ENCODE measurements at places on chromosomes 7 and 10. TPM values are rescaled to one million over a fixed set of nuclear protein-coding genes. Genes with fewer than 3 reads are reported as not detected.

DNA sequence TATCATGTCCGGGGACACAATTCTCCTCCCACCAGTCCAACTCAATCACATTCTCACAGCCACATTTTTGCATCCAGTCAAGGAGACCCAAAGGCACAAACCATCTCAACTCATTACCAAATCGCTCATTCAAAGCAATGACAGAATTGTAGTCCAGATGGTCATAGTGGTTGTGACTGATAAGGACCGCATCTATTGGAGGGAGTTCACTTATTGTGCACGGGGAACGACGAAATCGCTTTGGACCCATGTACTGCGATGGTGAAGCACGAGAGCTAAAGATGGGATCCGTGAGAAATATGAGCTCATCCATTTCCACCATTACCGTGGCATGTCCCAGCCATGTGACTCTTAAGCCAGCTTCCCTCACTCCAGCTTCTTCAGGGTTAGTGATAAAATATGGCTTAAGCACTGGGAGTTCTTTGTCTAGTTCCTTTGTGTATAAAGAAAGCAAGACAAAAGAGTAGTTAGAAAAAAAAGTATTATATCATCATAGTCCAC lies 29.1 kb downstream of the NAPEPLD start:
- no peak for DNase-seq

GRCh38 chr7:143487061-143487460 lies 9.4 kb downstream of the TAS2R41 start:
- no peak for DNase-seq

DNA sequence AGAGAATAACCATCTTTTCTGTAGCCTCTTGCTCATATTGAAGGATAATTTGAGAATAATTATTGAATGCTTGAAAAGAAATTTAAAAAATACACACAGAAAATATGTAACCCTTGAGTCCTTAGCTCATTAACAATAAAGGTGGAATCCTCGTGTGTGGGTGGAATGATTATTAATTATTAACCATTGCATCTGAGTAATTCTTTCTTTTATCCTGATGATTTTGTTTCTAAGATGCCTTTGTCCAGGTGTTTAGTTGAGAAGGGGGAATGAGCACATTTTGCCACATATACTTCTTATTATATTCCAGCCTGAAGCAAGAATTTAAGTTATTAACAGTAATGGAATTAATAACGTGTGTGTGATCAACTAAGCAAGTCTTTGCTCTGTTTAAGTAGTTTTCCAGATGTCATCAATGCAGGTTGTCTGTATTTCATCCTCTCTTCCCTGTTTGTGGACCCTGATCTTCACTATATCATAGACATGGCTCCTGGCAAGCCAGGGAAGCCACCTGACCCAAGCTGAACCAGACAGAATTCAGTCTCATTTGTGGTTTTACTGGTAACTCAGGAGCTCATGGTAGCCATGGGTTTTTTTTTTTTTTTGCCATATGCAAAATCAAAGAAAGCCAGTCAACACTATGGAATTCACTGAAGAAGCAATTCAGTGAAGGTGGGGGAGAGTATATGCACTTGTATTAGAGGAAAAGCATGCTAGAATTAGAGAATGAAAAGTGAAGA lies 144.3 kb downstream of the KIF20B start:
- DNase-seq: no peak

DNA sequence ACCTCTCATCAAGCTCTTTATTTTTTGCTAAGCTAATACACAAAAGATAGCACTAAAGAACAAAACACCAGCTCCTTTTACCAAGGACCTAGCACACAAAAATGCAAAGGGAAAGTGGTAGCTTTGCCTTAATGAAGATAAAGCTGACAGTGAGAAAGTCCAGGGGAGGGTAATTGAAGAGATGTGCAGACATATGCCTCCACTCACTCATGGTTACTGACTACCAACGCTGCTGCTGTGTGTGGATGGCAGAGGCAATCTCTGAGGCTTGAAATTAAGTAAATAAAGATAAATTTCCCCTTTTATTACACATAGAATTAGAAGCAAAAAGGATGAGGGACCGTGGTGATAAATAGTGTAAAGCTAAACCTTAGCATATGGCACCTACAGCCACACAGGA lies 87.0 kb downstream of the HGF start:
- no peak for DNase-seq

GRCh38 chr7:40597517-40597916 lies 462.7 kb downstream of the SUGCT start:
- no peak for DNase-seq

DNA sequence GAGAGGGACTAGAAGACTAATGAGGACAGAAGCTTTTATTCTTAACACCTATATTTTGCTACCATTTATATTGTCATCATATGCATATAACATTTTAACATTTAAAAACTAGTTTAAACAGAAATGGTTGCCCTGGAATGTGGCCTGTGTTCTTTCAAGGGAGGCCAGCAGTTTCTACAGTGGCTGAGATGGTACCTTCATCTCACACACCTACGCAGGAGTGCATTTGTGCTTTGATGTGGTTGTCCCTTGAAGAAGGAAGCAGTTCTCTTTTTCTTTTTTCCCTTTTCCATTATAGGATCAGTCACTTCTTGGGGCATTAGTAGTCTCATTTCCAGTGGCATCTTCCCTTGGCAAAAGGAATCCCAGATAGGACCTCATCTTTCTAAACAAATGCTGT lies 38.9 kb downstream of the KIAA1217 start:
- no peak for DNase-seq

DNA sequence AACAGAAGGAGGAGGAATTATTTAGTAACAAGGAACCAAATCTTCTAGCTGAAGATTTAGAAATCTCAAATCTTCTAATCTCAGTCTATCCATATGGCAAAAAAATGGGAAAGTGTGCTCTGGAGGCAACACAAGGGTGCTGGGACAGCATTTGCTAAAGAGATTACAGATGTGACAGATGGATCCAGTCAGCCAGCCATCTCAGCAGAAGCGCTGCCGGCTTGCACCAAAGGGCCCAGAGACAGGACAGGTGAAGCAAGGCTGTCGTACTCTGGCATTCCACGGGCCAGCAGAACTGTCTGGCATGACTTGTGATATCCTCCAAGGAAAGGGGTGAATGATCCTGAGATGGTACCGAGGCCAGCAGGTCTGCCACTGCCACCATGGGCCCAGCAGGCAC lies 45.7 kb upstream of the GJD4 start:
- DNase-seq: no peak

GRCh38 chr7:70619659-70620058 lies 512.3 kb upstream of the GALNT17 start:
- DNase-seq: no peak

DNA sequence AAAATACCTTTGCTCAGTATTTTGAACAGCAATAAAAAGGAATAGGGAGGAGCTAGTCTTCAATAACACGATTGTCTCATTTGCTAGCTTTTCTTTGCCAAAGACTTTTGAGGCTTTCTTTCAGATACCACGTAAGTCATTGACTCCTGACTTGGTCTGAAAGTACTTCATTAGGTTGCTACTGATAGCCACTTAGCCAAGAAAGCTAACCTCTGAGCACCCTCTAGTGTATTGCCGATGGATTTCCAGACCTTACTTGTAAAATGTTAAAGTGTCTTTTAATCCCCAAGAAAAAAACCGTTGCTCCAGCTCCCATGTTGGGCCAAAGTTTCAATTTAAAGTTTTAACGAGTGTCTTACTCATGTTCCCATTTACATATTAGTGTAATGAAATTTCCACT lies 63.4 kb upstream of the STRIP2 start:
- no peak for DNase-seq

- DNase-seq: no peak
Measured at GRCh38 chr10:27626890-27627289, 118.7 kb downstream of the MKX start.

DNA sequence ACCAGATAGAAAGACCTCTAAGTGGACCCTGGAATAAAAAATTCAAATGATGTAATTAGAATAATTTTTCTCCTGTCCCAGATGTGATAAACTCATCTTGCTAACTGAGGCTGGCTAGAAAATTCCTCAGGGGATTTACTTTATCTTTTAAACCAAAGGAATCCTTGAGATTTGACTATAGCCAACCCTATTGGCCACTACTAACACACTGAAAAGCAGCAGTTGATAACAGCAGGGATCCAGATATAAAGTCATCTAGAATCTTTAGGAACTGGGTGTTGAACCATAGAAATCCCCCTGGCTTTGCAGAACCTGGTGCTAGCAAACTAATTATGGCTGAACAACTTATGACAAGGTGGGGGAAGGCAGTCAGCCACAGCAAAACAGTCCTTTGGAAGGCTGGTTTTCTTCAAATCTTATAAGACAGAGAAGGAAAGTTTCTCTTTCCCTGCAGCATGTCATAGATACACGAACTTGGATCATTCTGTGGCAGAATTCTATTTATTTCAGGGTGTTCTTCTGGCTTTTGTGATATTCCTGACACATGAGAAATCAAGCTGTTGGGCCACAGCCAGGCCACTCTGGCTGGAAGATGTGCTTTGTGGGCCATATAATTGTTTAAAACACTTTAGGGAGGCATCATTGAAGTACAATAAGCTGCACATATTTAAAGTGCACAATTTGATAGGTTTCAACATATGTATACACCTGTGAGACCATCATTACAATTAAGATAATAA lies 643.6 kb downstream of the SORCS3 start:
- no peak for DNase-seq

DNA sequence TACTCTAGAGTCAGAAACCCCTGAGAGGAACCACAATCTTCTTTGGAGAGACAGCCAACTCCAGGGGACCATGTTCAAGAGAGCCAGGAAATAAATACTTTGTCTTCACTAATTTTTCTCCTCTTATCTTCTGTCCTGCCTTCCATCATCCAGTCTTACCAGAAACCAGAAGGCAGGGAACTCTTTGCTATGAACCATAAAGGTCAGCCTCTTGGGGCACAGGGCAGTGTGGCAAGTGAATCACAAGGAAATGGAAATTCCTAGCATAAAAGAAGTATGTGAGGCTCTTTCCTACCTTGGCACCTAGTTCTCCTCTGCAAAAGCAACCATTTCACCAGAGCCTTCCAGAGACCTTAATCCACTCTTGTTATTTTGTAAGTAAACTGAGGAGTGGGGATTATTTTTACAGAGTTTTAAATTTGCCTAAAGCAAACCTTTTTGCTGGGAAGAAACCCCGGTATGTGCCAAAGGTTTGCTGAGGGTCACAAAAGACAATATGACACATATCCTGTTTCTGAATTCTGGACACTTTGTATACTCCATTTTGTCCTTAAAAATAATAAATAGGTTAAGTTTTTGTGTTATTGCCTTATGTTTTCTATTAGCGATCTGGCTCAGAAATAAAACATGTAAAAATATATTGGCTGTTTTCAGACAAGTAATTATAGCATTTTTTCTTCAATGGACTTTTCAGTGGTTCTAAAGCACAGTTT lies 87.1 kb downstream of the ADAM22 start:
- DNase-seq: no peak

DNA sequence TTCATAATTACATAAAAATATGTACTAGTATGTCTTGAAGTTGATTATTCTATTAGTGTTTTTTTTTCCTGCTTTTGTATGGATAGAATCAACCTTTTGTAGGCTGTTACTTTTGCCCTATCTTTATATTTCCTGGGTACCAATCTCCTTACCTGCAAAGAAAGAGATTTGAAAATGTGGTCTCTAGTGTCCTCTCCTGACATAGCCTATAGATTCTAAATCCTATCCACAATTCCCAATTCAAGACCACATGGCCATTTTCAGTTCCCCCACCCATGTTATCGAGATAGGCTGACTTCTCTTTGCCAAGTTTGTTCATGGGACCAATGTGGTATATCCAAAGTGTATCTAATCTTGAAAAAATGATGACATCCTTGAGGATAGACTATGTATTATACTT lies 269.4 kb upstream of the SEMA3D start:
- DNase-seq: no peak

- DNase-seq: no peak
Measured at GRCh38 chr7:50182759-50183158, 89.7 kb upstream of the ZPBP start.

DNA sequence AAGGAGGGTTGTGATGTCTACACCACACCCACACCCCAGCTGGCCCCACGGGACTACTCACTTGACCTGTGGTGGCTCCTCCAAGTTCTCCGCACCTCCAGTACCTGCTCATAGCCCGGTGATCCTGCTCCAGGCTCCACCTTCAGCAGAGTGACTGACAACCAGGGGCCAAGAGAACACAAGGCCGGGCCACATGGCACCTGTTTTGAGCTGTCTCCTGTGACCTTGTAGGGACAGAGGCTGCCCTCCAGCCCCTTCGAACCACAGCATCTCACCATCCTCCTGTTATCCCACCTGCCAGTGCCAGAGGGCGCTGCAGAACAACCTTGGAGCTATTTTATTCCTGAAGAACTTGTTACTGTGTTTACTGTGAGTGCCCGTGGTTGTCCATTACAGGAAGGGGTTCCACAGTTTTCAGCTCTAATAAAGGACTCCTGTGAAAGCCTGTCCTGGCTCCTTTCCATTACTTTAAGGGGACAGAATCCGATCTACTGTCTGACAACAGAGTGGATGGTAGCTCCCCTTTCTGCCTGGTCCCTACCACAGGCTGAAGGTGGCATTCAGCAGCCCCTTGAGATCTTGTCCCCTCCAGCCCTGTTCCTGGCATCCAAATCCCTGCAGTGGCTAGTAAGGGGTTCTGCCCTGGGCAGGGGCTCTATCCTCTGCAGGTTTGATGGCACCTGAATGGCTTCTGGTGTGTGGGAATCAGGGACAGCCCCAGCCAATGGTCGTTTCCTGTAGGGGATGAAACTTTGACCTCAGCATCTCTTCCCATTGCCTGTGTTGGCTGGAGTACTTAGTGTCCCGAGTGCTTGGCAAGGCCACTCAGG lies 50.8 kb downstream of the C10orf120 start:
- DNase-seq: peak; percentile 56

The CH25H gene
- total RNA-seq: not detected

The NKX1-2 gene
- total RNA-seq: not detected

The HMX3 gene
- 0.83 TPM for total RNA-seq

The PON1 gene
- total RNA-seq: not detected

The INMT gene
- 5.9 TPM for total RNA-seq

All from sigmoid colon (tissue), 7 donors.